Subcutaneous preadipocyte (primary cell): ENCODE measurements at places on chromosomes 6 and 20. TPM values are rescaled to one million over a fixed set of nuclear protein-coding genes. Genes with fewer than 3 reads are reported as not detected.

COL9A3 gene
- 0.73 and 0.98 TPM in 2 replicates for total RNA-seq

PCK1 gene
- total RNA-seq = not detected in 2 replicates

PRND gene
- total RNA-seq = not detected in 2 replicates

ERVFRD-1 gene
- total RNA-seq = not detected in 2 replicates

CD40 gene
- total RNA-seq = 4.7 and 9.6 TPM in 2 replicates

RAMACL gene
- total RNA-seq = 2.5 and 5.5 TPM in 2 replicates

RCAN2 gene
- 0.78 and 7.0 TPM in 2 replicates for total RNA-seq

MCHR2 gene
- total RNA-seq = not detected in 2 replicates
